Pulmonary artery endothelial cell (primary cell): ENCODE measurements at places on chromosomes 1 and 21. TPM values are rescaled to one million over a fixed set of nuclear protein-coding genes. Genes with fewer than 3 reads are reported as not detected.

DNA sequence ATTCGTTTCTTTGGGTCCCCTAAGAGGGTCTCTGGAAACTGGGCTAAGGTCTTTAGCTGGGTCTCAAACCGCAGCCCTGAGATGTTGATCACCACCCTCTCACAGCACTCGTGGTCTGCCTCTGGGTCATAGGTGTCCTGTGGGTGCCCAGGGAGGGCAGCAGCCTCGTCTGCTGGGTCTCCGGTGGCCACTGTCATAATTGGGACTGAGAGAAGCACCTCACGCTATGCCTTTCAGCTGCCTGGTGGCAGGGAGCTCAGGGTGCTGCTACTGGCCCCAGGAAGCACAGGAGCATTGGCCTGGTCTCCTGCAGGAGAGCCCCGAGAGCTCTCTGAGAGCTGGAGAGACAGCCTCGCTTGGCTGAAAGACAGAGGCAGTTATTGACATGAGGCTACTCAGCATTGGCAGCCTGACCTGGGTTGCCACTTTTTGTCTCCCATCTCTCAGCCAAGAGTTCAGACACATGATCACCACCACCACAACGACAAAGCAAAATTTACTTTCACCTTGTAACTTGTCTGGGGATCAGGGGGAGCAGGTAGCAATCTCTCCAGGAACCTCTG lies 1.5 kb downstream of the KCNA2 start:
- no peak for DNase-seq

PIGR gene
- not detected in 2 replicates for total RNA-seq

GRCh38 chr1:81183051-81183450 lies 617.7 kb upstream of the ADGRL2 start:
- no peak for DNase-seq

SLC26A9 gene
- 0.04 TPM in 1 of 2 replicates, not detected in the other for total RNA-seq

- DNase-seq, result no peak
These were observed 8.5 kb downstream of the FNDC10 start for GRCh38 chr1:1591452-1591851.

DNA sequence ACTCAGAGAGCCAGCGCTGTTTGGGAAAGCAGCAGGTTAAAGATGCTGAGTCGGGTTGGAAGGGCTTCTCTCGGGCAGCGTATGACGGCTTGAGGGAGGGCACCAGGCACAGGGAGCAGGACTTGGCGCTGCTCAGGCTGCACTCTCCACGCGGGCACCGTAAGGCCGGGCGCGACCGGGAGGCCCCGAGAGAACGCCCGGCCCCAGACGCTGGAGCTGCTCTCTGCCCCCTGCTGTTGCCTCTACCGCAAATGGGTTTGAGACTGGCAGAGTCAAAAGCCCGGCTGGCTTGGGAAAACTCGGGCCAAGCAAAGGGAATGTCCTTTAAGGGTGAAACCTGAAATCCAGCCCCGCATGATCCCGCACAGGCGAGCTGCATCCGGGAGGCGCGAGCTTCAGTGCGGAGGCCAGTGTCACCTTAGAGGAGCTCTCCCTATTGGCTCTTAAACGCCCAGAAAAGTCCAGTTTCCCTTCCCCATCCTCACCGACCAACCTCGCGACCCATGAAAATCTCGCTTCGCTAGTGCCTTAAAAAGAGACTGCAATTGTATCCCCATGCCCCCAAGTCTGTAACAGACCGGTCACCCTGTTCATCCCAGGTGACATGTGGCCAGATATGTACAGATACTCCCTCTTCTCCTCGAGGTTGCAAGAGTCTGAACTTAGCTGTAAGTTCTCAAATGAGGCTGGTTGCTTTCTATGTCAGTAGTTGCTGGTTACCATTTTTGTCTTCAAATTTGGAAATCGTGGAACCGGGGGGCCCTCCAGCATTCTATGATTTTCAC lies 1.1 kb downstream of the PRRX1 start:
- DNase-seq, result no peak

GRCh38 chr1:62726011-62726442 lies 37.8 kb upstream of the DOCK7 start:
- DNase-seq, result no peak

TP73 gene
- total RNA-seq, result under 0.01 TPM in 1 of 2 replicates, not detected in the other

GRCh38 chr1:61100578-61100977 lies 18.2 kb downstream of the NFIA start:
- no peak for DNase-seq

DNA sequence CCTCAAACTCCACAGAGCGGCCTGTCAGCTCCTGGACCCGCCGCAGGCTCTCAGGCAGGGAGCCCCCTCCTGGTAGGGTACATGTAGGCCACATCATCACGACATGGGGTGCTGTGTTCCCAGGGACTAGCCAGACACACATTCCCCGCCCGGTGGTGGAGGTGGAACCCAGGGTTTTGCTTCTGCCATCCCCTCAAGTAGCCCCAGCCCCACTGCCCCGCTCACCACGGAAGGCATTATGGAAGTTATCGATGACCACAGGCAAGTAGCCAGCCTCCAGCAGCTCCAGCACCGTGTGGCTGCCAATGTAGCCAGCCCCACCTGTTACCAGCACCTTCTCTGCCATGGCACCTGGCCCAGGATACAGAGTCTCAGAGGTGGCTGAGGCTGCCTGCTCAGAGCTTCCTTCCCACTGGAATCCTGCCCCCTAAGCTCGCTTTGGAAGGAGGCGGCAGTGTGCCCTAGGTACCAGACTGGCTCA lies 1.9 kb downstream of the GALE start:
- no peak for DNase-seq

KRTAP10-10 gene
- total RNA-seq, result not detected in 2 replicates

DNA sequence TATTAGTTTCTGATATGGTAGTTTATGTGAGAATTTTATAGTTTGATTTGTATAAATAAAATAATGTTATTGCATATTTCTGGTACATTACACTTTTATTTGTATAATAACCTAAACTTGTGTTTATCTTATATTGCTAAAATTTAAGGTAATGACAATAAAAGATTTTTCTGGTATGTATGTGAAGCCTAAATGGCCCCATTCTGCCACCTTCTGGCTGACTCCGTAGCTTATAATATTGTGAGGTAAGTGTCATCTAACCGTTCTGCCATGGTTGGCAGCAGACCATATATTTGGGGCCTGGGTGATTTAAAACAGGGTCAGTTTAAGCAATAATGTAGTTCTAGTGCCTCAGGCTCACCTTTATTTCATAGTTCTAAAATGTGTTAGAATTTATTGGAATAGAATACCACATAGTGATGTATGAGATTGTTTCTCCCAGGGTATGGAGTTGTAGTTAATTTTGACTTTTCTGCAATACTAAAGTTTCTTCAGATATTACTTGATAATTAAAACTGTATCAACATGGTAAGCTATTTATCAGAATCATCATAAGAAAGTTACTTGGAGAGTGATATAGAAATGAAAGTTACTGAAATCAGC lies 21.2 kb upstream of the PRKACB start:
- DNase-seq, result no peak

GRCh38 chr1:150557813-150558212 lies 8.6 kb downstream of the ADAMTSL4 start:
- no peak for DNase-seq

GRCh38 chr1:48943826-48944225 lies 167.1 kb upstream of the BEND5 start:
- no peak for DNase-seq

BRINP2 gene
- not detected in 2 replicates for total RNA-seq

CCDC190 gene
- 3.8 and 4.0 TPM in 2 replicates for total RNA-seq

FCER1G gene
- 0.26 and 0.49 TPM in 2 replicates for total RNA-seq

SLFNL1 gene
- 0.20 and 0.28 TPM in 2 replicates for total RNA-seq

GRCh38 chr1:99566290-99567021 lies 79.5 kb upstream of the PALMD start:
- DNase-seq, result no peak

PLCH2 gene
- 0.04 and 0.13 TPM in 2 replicates for total RNA-seq

- DNase-seq, result no peak
These were observed 28.6 kb downstream of the AKNAD1 start for GRCh38 chr1:108828074-108828961.

GNAT2 gene
- 0.26 and 0.42 TPM in 2 replicates for total RNA-seq

DNA sequence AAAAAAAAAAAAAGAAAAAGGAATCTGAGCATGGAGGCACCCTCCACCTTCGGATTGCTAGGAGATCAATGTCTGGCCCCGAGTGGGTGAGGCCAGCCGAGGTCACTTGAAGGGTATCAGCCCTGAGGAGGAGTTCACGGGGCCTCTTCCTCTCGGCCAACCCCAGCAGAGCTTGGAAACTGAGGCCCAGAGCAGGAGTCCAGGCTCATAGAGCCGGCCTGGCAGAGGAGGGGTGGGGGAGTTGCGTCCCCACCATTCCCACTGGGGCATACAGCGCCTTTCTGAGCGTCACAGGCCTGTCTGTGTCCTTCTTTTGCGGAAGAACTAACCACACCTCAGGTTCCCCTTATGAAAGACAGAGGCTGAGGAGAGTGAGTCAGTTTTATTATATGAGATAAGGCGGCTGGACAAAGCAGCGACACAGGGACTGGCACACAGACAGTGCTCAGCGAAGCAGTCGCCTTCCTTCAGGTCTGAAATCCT lies 17.1 kb upstream of the EPHA2 start:
- DNase-seq, result no peak

DNA sequence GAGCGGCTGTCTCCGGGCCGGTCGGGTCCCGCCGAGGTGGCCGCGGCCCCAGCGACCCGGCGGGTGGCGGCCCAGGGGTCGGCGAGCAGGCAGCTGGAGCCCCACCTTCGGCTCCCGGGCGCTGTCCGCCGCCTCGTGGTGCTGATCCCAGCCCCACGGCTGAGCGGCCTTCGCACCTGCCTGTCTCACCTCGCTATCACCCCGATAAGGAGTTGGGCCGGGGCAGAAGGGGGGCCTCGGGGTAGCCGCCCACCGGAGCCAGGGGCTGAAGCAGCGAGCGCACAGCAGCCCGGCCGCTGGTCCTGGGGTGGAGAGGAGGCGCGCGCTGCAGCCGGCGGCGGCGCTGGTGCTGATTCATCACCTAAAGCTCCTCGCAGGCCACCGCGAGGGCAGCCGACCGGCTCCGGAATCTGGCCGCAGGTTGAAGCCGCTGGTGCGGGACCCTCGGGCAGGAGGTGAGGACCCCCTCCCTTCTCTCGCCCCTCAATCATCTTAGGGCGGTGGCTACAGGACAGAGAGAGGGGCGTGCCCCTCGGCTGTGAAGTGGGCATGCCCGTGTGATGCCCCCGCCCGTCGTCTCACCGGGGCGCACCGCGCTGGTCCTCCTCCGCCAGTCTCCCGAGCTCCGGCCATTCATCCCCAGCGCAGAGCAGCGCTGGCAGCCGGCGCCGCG lies 575 bp downstream of the TRIM67 start:
- DNase-seq, result no peak
